ENCODE measurements at places on chromosomes 11 and 22.

- DNase-seq: no peak
Observed at GRCh38 chr11:96130061-96130620, 206.2 kb upstream of the MTMR2 start.

DNA sequence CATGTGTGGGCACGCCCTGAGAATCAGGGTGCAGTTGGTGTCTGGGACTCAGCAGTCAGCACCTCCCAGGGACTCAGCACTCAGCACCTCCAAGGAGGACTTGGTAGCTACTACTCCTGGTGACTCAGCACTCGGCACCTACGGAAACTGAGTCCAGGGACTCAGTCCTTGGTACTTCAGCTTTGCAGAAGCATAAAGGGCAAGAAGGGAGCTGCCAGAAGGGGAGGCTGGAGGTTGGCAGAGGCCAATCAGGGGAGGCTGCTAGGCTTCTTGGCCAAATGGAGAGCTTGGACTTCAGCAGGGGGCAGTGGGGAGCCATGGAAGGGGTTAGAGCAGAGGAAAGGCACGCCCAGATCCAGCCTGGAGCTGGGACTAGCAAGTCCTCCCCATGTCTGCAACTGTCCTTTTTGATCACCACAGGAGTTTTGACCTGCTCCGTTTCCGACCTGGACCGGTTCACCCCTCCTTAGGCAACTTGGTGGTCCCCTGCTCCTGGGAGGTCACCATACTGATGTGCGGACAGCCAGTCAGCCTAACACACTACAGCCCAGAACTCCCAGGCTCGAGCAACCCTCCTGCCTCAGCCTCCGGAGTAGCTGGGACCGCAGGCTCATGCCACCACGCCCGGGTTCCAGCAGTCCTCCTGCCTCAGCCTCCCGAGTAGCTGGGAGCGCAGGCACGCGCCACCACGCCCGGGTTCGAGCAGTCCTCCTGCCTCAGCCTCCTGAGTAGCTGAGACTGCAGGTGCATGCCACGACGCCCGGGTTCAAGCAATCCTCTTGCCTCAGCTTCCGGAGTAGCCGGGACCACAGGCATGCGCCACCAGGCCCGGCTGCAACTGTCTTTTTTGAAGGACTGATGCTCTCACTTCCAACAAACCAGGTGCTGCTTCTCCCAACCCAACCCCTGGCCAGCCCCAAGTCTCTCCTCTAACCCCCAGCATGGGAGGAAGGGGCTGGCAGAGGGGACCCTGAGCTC, 1.5 kb downstream of the ANO9 start:
- DNase-seq: no peak

DNA sequence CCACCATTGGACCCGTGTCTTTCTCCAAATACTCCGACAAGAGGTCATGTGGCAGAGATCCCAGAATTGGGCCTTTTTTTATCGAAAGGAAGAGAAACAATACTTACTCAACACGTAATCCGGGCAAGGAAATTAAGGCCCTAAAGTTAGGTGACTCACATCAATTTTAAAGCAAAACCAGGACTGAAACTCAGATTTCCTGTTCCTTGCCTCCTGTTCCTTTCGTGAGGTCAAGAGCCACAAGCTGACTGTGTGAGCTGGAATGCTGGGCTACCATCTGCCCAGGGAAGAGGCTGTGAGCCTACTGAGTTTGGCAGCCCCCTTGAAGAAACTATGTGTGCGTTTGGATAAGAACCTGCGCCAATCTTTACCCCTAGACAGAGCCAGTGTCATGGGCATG, 27.1 kb upstream of the MRGPRX2 start:
- DNase-seq: no peak

GRCh38 chr22:46659791-46660186, 39.6 kb downstream of the GRAMD4 start:
- peak; percentile 54 for DNase-seq

- peak; percentile 76 for DNase-seq
Observed at GRCh38 chr11:17734418-17734911, at the start of gene KCNC1. TSS of gene KCNC1 (plus strand) at chr11:17734781. CDS start at chr11:17736003, 1,222 bp downstream.

- DNase-seq: no peak
Observed at GRCh38 chr22:39266398-39267030, 21.7 kb upstream of the PDGFB start.

- no peak for DNase-seq
Observed at GRCh38 chr22:45678961-45679912, 7.6 kb downstream of the ATXN10 start.

GRCh38 chr22:39683639-39684038, 113.1 kb downstream of the CACNA1I start:
- DNase-seq: no peak

DNA sequence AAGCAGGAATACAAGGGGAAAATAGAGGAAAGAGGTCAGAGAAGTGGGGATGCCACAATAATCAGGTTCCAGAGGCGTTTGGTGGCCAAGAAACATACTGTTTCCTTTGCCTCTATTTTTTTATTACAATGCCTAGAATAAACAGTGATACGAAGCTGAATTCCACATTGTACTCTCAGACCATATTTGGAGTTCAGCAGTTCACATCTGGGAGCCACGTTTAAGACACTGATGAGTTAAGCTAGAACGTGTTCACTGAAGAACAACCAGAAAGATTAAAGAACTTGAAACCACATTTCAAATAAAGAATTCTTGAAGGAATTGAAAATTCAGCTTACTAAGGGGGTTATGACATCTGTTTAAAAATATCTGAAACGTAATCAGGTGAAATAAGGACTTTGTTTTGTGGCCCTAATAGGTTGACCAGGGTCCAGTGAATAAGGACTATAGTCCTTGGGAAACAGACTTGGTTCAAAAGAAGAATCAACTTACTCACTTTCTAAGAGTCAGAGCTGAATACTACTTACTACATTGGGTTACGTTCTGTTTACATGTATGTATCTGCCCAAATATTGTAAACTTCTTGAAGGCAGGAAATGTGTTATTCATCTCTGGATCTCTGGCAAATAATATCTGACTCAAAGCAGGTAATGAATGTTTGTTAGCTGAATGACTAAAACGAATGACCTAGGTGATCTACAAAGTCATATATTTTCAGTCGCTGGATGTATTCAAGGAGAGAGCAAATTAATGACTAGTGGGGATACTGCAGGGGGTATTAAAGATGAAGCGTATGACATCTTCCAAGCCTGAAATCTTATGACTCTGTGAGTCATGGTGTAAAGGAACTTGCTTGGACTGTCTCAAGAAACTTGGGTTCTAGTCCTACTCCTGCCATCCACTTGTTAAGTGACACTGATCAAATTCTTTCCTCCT, 247.0 kb upstream of the NARS2 start:
- DNase-seq: no peak

DNA sequence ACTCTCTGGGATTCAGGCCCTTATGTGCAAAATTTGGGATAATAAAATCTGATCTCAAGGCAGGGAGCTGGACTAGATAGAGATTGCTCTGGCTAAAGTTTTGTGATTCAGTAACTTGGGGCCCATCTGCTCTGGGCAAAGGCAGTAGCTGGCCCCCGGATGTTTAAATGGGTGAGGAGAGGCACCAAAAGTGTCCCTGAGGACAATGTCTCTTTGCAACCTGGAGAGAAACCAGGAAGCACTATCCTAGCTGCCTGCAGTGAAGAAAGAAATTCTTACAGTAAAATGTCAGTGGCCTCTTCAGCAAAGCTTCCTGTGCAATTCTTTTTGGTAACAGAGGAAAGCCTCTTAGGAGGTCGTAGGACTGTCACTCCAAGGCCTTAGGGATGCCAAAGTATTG, 54.6 kb upstream of the BARX2 start:
- no peak for DNase-seq

- no peak for DNase-seq
Observed at GRCh38 chr22:47940211-47940610, 1177.8 kb downstream of the TBC1D22A start.

- no peak for DNase-seq
Observed at GRCh38 chr11:45253640-45254039, 32.5 kb downstream of the SYT13 start.

DNA sequence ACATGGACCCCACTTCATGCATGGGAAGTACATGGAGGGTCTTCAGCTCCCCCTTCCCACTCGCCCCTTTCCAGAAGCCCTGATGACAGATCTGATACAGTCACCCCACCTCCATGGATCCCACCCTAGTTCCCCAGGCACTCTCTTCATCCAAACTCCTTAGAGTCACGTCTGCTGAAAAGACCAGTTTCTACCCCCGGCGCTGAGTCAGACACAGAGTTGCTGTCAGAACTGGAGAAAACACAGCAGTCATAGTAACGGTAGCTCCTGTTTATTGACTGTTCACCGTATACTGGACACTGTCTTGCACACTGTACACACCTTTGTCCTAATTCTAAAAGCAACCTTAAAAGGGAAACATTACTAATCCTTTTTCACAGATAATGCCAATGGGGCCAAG, 29.1 kb downstream of the DRD2 start:
- no peak for DNase-seq

GRCh38 chr11:78199015-78199652, 10.4 kb downstream of the USP35 start:
- no peak for DNase-seq

DNA sequence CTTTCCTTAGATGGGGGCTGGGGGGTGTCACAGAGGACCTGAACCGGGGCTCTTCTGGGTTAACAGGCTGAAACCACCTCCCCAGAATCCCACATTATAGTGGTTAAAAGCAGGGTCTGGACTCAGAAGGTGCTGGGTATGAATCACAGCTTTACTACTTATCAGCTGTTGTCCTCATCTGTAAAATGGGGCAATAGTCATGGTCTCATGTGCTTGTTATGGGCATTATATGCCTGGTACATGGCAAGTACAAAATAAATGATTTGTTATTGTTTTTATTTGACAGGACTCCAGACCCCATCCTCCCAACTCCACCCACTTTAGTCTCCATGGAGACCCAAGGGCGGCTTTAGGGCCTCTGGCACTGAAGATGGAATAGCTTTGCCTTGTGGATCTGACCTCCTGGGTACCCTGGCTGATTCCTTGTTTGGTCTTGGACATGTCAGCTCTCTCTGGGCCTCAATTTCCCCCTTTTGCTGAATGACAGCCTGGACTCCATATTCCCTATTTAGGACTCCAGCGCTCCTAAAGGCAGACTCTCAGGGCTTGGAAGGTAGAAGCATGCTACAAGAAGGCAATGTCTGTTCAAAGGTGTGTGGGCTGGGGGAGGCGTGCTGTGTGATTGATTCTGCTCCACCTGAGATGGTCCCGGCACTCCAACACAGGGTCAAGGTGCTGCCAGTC, 812 bp upstream of the SMTN start:
- peak; percentile 56 for DNase-seq

GRCh38 chr11:61718621-61719302, 33.7 kb upstream of the MYRF start:
- DNase-seq: no peak

DNA sequence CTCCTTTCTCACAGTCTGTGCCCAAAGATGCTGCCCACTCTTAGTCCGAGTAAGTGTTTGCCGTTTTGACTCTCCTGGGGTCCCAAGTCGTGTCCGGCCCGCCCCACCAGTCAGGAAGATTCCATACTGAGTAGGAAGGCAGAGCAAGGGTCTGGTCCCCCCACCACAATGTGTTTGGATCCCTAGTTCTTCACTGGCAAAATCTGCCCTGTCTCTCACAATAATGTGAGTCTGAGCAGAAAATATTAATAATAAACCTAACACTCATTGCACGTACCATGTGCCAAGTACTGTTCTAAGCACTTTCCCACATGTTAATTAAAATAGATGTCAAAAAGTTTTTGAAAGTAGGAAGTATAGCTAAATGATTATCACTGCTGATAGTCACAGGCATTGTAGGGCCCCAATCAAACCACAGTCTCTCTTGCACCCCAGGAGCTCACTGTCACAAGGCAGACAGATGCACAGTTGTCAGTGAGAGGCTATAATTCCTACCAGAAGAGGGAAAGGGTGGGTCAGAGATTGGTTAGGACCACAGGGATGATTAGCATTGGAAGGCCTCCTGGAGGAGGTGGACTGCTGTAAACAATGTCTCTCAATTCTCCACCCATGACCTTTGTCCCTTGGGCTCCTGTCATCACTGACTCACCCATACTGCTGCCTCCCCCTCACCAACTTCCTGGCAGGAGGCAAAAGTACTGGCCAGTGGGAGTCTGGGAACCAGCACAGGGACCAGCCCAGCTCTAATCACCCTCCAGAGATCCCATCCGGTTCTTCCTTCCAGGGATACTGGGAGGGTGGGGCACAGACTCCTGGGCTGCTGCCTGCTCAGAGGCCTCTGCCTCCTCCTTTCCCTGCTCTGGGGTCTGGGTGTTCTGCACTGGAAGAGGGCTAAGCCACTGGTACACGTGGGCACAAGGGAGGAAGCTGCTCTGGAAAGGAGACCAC, 1.0 kb upstream of the POLD4 start:
- DNase-seq: no peak

GRCh38 chr22:20840646-20841371, 17.8 kb downstream of the PI4KA start:
- no peak for DNase-seq

GRCh38 chr11:47843361-47844055, 4.6 kb downstream of the NUP160 start:
- DNase-seq: no peak

GRCh38 chr11:10667521-10667885, 26.1 kb downstream of the IRAG1 start:
- DNase-seq: no peak

DNA sequence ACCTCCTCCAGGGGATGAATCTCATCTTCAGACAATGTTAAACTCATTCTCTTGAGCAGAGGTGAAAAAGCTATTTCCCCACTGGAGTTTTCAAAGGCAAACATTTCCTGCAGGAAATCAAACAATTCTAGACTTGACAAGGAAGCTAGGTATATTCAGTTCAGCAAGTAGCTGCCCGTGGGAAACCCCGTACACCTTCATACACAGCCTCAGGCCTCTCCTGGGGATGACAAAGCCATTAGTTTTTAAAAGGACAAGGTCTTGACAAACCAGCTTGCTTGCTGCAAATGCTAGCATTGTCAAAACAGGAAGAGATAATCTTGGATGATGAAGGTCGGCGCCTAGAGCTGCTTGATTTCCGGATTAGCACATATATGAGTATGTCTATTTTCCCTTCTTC, 1630.8 kb upstream of the TENM4 start:
- DNase-seq: peak; percentile 18

DNA sequence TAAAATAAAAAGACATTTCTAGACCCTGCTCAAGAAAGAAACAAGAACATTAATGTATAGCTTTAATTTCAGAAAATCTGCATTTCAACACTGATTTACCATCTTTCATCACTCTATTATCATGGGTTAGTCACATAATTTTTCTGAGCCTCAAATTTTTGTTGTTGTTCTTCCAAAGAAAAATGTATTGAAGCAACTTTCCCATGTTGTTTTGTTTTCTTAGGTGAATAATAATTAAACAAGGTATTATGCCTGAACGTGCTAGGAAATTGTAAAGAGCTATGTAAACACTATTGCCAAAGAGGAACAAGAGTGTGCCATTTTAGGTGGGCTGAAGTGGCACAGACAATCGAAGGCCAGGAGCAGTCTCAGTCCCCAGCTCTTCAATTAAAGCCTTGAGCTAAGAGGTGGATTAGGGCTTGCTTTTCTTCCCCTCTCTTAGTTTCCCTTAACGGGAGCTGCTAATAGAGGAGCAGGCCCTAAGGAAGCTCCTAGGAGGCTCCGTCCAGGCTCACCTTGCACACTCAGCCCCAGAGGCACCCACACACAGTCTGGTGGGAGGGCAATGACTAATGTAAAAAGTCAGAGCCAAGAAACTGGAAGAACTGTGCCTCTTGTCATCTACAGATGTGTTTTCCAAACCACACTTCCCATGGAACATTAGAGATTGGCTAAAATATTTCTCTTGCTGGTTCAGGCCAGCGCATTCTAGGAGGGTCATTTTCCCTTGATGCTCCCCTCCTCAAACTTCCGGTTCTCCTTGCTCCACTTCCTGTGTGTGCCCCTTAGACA, 8.8 kb upstream of the UBASH3B start:
- DNase-seq: no peak

Data from kidney (tissue), 22 donors.